Astrocyte of the hippocampus (primary cell): ENCODE measurements at places on chromosomes 4 and X.

DNA sequence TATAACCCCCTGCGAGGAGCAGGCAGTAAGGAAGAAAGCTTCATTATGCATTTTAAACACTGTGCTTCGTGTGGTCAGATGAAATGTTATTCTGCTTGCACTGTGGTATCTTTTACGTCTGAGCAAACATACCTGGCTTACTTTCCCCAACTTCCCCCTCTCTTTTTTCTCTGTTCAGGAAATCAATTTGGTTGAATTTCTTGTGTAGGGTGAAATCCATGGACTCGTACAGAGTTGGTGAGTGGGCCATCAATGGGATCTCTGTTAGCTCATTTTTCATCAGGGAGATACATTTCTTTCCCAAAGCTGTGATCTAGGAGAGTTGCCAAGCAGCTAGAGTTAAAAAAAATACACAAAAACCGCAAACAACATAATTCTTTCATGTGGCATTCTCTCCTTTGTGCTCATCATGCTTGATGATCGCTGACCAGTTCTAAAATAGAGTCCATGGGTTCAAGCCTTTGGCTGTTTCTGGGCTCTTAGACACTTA, 98.5 kb downstream of the FRAS1 start:
- DNase-seq, result peak; percentile 67

DNA sequence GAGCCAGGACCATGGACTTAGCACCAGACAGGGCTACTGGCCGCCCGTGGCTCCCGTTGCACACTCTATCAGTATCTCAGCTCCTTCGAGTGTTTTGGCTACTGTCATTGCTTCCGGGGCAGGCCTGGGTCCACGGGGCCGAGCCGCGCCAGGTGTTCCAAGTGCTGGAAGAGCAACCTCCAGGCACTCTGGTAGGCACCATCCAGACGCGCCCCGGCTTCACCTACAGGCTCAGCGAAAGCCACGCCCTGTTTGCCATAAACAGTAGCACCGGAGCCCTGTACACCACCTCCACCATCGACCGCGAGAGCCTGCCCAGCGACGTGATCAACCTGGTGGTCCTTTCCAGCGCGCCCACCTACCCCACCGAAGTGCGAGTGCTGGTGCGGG, 1.6 kb downstream of the FAT4 start:
- no peak for DNase-seq

DNA sequence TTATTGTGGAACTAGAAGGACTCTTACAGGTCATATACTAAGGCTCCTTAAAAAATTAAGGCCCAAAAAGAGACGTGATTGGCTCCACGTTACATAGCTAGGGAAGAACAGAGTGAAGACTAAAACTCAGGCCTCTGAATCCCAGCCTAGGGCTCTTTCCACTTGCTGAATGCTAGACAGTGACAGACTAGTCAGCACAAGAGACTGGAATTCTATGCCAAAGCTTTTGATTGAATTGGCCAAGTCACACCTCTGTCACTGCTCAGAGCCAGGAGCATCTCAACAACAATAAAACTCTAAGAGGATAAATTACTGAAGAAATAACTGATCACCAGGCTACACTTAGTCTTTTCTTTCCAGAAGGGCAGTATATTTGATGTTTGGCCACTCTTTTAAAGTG, 16.8 kb downstream of the DCX start:
- DNase-seq, result no peak

DNA sequence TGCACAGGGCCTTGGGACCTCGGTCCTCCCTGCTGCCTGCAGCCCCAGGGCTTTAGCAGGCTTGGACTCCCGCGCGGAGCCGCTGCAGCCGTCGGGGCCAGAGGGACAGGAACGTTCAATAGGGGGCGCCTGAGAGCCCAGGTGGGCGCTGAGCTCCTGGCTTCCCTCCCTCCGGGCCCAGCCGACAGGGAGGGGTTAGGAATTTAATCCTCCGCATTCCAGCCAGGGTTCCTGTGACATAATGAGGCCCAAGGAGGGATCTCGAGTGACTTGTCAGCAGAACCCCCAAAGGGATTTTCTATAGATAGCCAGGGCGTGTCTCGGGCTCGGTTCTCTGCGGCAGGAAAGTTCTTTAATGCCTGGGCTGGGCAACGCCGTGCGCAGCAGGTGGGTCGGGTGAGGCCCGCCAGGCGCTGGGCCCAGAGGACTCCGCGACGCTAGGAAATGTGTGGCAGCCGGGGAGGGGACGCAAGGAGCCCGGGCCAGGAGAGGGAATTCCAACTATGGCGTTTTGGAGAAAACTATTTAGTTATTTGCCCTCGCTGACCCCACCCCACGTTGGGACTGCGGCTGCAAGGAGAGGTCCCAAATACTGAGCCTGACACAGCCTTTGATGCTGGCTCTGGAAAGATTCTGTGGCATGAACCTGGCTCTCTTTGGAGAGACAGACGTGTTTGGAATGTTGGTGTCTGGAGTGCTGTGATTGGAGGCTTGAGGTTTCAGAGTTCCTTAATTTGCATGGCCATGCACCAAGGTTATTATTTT, 285.2 kb upstream of the GATB start:
- DNase-seq, result peak; percentile 91
